ENCODE measurements at places on chromosomes 11 and 22.

DNA sequence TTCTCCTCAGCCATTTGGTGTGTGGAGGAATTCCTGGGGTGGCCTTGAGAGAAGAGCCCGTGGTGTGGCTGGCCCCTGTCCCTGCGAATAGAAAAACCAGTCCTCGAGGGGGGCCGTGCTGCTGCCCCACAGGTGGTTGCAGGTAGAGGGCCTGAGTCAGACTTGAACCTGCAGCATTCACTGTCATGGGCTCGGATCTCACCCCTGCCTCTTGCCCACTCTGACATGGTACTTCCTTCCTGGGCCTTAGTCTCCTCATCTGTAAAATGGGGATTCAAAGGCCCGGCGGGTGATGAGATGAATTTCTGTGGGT, 19.4 kb downstream of the TRMU start:
- no peak for DNase-seq

DNA sequence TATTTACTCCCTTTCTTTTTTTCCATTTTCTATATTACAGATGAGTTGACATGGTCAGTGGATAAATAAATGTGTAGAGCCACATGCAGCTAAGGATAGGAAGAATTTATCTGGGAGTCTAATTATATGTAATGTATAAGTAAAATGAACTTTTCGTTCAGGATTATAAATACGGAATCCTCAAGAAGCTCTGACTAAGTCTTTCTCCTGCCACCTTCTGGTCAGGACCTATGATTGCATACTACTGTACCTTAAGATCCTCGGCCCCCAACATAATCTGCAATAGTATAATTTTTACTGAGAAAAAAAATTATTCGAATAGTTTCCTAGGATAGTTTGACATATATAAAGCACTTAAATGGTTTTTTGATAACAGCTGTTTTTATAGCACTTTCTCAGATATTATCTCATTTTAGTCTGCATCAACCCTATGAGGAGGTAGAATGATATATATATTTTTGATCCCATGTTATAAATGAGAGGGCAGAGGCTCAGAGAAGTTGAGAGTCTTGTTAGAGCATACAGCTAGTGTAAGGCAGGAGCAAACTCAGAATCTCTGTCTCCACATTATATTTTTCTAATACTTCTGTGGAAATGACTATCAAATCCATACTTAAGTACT, 36.1 kb downstream of the CCDC90B start:
- DNase-seq = no peak

DNA sequence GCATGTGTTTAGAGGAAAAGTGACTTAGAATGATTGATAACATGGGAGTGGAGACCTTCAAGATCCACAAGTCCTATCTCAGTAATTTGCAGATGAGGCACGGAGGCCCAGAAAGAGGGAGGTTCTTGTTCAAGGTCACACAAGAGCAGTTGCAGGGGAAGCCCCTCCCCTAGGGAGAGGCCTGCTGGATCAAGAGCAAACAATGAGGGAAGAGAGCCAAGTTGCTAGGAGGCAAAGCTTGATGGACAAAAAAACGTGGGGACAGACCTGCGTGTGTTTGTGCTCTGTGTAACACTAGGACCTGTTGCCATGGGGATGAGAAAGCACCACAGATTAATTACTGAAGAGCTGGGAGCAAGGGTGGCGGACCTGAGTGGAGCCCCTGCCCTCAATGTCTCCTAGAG, 6.4 kb upstream of the MFRP start:
- no peak for DNase-seq

GRCh38 chr11:96052921-96053651, 129.2 kb upstream of the MTMR2 start:
- no peak for DNase-seq

GRCh38 chr11:69394234-69394868, 87.1 kb upstream of the LINC01488 start:
- DNase-seq = no peak

GRCh38 chr11:61095021-61095420, 7.3 kb upstream of the CD5 start:
- no peak for DNase-seq

- DNase-seq = no peak
Measured at GRCh38 chr22:44906248-44906936, 103.4 kb downstream of the PHF21B start.

GRCh38 chr22:29142116-29142515, 63.6 kb upstream of the EMID1 start:
- no peak for DNase-seq

DNA sequence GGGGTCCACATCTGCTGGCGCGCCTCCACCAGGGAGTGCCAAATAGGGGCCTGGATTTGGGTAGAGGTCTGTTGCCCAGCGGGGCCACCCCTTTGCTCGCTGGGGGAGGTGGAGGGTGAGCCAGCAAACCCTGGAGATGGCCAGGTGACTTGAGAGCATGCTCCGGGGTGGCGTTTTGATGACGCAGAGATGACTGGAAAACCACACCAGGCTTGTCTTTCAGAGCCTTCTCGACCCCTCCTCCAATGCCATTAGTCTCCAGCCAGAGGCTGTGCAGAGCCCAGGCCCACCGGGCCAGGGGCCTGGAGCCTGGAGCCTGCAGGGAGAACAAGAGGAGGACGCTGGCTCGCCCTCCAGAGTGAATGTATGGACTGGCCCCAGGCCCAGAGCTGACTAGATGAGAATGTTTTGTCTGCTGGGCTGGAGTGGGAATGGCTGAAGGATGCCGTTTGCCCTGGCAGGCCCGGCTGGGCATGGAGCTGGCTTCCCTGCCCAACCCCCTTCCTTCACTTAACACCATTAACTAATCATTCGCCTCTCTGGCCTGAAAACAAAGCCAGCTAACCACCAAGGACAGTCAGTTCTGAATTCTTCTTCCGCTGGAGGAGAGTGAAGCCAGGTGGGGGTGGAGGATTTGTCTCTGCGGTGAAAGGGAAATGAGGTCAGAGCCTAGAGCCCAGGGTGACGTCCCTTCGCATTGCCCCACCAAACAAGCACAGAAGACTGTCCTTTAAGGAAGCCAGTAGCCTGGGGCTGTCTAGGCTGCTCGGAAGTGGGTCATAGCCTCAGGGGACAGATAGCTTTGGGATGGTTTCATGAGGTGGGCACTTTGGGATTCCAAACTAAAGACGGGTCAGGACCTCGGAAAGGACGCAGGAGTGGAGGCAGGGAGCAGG, 1.6 kb upstream of the MCAM start:
- no peak for DNase-seq

- no peak for DNase-seq
Measured at GRCh38 chr11:70067591-70068341, 10.4 kb upstream of the ANO1 start.

DNA sequence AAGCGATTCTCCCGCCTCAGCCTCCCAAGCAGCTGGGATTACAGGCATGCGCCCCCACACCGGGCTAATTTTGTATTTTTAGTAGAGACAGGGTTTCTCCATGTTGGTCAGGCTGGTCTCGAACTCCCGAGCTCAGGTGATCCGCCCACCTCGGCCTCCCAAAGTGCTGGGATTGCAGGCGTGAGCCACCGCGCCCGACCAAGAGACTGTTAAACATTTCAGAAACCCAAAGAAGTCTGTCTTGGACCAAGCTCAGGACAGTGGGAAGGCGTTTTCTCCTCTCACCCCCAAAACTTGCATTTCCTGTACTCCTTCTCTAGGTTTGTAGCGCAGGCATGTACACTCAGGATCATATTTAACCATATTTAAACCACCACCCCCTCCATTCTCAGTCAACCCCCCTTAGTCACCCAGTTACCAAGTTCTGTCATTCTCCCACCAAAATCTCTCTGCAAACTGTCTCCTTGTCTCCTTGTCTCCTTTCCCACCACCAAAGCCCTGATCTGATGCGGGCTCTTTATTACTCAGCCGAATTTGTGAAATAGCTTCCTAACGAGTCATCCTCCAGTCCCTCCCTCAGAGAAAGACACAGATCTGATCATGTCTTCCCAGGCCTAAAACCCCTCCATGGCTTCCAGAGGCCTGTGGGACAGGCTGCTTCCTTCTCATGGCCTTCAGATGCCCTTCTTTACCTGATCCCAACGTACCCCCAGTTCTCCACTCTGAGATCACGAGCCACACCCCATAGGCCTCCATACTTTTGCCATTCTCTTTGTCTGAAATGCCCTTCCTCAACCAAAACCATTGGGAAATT, 29.0 kb upstream of the CREB3L1 start:
- no peak for DNase-seq

GRCh38 chr11:78099666-78100065, 20.0 kb upstream of the NDUFC2 start:
- DNase-seq = no peak

DNA sequence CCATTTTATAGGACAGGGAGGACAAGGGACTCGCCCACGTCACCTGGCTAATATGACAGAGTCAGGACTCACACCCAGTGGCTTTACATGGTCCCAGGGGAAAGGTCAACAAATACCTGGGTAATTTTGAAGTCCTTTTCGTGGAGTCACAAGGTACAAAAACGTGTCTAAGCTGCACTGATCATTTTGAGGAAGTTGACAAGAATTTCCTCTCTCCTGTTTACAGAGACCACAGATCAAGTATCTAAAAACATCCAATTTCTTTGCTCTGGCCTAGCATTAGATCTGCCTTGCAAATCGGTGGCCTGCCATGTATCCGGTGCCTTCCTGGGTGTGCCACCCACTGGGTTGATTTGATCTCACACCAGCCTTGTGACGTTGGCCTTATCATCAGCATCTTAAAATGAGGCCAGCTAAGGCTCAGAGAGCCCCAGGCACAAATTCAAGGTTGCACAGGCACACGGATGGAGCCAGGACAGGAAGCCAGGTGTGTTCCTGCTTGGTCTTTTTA, 17.6 kb downstream of the GDPD5 start:
- no peak for DNase-seq

DNA sequence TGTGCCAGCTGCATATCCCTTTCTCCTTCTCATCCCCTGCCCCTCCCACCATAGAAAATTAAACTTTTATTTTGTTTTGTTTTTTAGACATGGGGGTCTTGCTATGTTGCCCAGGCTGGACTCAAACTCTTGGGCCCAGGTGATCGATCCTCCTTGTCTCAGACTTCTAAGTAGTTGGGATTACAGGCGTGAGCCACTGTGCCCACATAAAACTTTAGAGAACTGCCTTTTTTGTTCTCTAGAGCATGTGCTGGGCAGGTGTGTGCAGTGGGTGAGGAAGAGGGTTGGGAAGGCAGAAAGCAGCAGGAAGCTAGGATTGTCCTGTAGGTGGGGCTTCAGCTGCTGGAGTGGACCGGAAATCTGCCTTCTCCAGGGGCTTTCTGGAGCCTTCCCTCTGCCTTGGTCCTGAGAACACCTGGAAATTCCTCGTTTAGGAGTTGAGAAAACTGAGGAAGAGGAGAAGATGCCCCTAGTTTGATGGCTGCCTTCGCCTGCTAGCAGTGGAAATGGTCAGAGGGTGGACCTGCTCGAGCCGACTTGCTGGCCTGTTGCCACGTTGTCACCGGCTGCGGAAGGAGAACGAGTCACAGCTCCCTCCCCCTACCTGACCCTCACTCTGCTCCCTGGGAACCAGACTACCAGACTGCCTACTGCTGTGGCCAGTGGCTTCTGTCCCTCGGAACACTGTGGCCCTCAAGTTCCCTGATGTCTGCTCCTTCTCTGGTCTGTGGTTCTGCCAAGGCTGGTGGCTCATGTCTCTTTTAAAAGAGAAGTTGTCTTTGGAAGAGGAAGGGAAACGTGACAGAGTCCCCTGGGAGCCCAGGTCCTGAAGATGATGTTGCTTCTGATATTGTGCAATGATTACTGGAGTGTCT, 4.0 kb downstream of the ST14 start:
- no peak for DNase-seq

- no peak for DNase-seq
Measured at GRCh38 chr22:17890245-17890671, 116.0 kb upstream of the BID start.

GRCh38 chr11:38130976-38131375, 1532.9 kb upstream of the RAG2 start:
- DNase-seq = no peak

DNA sequence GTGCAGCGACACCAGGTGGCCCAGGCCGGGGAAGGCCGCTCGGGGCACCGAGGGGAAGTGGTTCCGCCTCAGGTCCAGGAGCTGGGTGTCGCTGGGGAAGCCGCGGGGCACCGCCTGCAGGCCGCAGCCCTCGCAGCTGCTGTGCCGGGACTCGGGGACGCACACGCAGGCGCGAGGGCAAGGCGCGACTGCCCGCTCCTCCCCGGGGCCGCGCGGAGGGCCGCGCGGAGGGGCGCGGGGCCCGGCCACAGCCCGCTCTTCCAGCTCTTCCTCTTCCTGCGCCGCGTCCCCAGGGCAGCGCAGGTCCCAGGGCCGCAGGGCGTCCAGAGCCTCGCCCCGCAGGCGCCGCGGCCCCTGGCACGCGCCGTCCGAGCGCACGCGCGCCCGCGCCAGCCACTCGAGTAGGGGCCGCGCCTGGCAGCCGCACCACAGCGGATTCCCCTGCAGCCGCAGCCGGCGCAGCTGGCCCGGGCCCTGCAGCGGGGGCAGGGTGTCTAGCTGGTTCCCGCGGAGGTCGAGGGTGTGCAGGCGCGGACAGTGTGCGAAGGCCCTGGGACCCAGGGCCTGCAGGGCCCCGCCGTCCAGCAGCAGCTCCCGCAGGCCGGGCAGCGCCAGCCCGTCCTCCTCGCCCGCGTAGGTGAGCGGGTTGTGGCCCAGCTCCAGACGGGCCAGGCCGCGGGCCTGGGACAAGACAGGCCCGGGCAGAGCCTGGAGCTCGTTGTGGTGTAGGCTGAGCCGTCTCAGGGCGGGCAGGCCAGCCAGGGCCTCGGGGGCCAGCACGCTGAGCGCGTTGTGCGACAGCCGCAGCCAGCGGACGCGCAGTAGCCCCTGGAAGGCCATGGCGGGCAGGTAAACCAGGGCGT, 2.8 kb downstream of the CHADL start:
- peak; percentile 64 for DNase-seq
